Mucosa of gallbladder (tissue), 1 donor: ENCODE measurements at places on chromosomes 6 and 20. TPM values are rescaled to one million over a fixed set of nuclear protein-coding genes. Genes with fewer than 3 reads are reported as not detected.

Gene SH3BGRL2
- 64.3 TPM for total RNA-seq

Gene TP53RK
- total RNA-seq = 9.6 TPM

GRCh38 chr6:18562726-18563125 is 175.6 kb downstream of the RNF144B start:
- DNase-seq = no peak

DNA sequence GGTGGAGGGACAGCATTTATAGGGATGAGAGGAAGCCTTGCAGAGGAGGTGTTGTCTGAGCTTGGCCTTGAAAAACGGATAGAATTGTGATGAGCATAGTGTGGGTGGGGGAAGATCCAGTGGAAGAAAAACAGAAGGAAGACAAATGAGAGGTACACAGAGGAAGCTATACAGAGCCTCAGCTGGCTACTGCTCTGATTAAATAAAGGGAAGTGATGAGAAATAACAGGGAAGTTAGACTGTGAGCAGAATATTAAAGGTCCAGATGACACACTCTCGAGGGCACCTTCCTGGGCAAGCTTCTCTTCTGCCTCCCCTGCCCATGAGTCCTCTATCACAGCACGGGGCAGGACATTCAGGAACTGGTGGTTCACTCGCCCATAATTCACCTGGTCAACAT is 182.3 kb downstream of the KIF16B start:
- no peak for DNase-seq

DNA sequence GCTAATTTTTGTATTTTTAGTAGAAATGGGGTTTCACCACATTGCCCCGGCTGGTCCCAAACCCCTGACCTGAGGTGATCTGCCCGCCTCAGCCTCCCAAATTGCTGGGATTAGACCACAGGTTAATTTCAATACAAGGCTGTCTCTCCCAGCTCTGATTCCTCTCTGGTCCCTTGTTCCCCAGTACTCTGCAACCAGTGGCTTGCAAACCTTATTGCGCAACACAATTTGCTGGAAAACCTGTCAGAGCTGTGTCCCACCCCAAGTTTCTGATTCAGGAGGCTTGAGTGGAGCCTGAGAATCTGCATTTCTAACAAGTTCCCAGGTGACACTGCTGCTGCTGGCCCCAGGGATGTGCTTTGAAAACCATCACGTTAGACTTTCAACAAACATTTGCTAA is 96.2 kb upstream of the SRSF6 start:
- DNase-seq = no peak

- no peak for DNase-seq
These were observed 24.7 kb upstream of the SRPK1 start for GRCh38 chr6:35945650-35946025.

DNA sequence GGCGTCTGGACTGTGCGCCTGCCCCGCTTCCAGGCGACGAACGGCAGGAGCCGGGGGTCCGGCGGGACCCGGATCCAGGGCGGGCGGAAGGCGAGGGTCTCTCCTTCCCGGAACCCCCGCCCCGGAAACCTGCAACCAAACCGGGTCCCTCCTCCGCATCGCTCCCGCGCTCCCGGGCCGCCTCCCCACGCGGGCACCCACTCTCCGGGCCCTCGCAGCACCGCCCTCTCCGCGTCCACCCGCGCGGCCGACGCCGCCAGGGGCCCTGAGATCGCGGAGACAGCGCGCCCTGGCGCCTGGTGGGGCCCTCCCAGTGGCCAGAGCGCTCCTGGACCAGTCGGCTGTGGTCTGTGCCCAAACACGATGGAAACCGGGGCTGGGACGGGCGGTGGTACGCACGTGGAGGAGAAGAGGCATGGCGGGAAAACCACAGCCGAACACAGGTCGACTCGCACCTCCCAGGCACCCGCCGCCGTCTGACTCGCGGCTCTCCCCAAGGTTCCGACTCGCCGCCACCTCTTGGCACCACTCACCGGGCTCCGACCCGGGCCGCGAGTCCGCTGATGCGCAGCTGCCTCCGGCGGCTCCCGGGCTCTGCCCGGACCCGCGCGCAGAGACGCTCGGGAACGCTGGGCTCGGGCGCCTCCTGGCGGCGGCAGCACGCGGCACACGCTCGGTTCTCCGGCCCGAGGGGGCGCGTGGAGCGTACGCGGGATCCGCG is 7.9 kb downstream of the NKX2-2 start:
- peak; percentile 38 for DNase-seq
